Neuronal stem cell (in vitro differentiated cells): ENCODE measurements at places on chromosomes 5 and 9.

DNA sequence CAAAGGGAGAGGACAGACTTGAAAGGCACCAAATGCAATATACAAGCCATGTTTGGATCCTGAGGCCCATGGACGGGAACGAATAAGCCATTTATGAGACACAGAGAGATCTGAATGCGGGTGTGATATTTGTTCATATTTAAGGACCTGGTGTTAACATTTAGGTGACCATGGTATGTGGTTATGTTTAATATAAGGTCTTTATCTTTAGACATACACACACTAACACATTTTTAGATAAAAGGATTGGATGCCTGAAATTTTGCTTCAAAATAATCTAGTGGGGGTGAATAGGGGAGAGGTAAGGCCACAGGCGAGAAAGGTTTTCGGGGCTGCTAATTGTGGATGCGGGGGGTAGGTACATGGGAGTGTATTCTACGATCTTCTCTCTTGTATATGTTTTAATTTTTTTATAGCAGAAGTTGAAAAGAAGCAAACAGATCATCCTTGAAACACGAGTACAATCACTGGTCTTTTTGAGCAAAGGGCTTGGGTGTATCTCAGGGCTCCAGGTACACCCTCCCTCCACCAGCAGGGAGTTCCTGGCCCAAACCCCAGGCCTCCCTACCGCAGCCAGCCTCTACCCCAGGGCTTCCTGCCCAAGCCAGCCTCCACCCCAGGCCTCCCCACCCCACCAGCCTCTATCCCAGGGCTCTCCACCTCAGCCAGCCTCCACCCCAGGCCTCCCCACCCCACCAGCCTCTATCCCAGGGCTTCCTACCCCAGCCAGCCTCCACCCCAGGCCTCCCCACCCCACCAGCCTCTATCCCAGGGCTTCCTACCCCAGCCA is 12.2 kb downstream of the AKNA start:
- H3K4me1 ChIP-seq: peaks cover 8% of the 10 kb centered on the region
- H3K4me3 ChIP-seq: no peak overlapping the region
- no peaks in the 10 kb centered on the region for H3K27me3 ChIP-seq
- no peak overlapping the region for H3K27ac ChIP-seq

DNA sequence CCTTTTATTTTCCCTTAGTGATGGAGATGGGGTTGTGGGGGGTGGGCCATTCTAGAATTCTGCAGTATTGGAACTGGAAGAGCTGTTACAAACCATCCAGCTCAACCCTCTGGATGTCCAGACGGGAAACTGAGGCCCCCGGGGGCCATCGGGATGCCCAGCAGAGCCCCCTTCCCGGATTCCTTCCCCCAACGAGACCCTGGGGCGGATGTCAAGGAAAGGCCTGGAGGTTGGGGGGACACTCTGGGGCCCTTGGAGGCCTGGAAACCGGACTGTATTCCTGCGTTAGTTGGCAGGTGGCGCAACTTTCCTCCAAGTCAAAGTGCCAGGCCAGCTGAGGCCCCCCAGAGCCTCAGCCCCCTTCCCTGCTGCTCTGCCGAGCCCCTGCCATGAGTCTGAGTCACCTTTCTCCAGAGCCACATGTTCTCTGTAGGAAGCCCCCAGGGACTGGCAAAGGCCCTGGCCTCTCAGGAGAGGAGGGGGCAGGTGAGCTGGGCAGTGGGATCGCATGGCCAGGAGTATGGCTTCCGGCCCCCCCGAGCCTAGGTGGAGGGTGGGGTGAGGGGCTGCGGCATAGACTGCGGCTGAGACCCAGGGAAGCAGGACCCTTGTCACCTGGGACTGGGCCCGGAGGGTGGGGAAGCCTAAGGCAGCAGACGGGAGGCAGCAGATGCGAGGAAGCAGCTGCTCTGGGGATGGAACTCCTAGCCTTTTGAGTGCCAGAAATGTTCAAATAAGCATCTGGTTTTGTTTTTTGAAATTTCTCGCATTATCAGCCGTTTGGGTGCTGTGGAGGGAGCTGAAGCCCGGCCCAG is 17.8 kb upstream of the FIBCD1 start:
- H3K27ac ChIP-seq: no peak overlapping the region
- no peaks in the 10 kb centered on the region for H3K36me3 ChIP-seq
- no peak overlapping the region for H3K4me3 ChIP-seq
- no peak for DNase-seq

DNA sequence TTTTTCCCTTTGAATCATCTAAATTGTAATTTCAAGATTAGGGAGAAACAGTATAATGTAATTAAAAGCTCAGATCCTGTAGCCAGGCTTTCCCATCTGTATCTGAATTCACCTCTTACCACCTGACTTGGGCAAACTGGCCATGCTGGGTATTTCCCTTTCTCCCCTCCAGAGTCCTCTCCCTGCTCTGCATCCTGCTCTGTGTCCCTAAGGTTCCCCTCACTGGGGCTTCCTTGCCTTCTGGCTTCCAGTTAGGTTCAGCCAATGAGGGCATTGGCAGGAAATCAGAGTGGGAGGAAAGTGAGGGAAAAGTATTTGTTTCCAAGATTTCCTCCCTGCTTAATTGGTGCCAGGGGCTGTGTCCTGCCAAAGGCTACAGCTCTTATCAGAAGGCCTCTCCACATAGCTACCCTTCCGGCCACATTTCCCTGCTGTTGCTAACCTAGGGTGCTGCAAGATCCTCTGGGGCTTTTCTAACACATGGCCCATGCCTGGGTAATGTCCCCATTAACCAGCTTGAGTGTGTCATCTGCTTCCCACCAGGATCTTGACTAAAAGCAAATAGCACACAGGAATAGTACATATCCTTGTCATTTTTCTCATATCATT is 51.0 kb upstream of the MPDZ start:
- H3K4me3 ChIP-seq: no peak overlapping the region
- no peaks in the 10 kb centered on the region for H3K36me3 ChIP-seq
- no peak for DNase-seq
- H3K27me3 ChIP-seq: no peaks in the 10 kb centered on the region

DNA sequence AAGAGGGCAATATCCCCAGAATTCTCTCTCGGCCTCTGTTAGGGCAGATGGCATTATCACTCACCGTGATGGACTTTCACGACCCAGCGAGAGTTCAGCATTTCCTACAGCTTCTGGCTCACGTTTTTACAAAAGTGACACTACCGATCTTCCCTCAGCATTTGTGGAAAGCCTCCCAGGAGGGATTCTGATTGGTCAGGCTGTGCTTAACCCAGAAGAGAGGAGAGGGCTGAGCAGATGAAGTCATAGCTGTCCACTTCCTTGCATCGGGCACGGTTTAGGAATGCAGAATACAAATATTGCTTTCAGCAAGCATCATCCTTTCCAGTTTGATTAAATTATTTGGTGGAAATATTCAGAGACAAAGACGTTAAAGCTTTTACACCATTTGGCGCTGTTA is 277.4 kb upstream of the MSX2 start:
- no peaks in the 10 kb centered on the region for H3K27me3 ChIP-seq
- no peaks in the 10 kb centered on the region for H3K36me3 ChIP-seq
- H3K27ac ChIP-seq: no peak overlapping the region
- DNase-seq: no peak

- DNase-seq: no peak
- peaks cover 3% of the 10 kb centered on the region for H3K4me1 ChIP-seq
- H3K4me3 ChIP-seq: no peak overlapping the region
Observed at GRCh38 chr9:82558855-82559630, 503.9 kb downstream of the RASEF start.
